ENCODE measurements at places on chromosomes 13 and 19. TPM values are rescaled to one million over a fixed set of nuclear protein-coding genes. Genes with fewer than 3 reads are reported as not detected.

DNA sequence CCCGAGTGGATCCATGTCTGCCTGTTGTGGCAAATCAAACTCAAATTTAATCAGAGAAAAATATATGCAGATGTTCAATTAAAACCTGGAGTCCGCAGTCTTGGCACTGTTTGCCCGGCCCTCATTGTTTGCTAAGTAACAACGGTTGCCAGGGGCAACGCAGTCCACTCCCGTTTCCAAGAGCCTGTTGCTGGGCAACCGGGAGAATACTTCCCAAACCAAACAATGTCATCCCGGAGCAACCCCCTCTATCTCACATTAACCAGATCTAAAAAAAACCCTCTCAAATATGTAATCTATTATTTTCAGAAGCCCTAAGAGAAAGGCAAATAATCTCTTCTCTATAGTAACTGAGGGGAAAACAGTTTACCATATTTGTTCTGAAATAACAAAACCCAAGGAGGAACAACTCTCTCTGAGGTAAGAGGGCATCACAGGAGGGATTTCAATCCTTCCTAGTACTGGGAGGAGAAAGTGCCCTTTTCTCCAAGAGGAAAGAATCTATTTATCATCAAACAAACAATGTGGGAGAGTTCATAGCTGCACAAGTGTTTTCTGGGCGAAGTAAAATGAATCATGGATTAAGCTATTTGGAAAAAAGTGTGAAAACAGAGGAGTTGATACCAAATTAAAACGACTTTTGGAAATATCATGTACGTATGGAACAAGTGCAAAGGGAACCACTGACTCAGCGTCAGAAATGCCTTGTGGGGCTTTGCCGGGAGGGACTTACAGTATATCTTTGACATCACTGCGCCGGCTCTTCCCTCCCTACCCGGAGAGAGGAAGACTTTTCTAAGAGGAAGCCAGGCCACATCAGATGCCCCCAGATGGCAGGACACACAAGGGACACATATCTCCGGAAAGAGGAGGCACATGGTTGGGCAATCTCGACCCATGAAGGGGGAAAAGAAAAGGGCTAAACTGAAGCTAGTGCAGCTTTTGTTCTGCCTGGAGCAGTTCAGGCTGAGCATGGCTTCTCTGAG is 43.3 kb downstream of the RFX2 start:
- no peak for DNase-seq

GRIN3B gene
- total RNA-seq, result 0.07 TPM

GRCh38 chr13:67520886-67521285 is 290.8 kb upstream of the PCDH9 start:
- DNase-seq, result no peak

ERICH6B gene
- total RNA-seq, result not detected

GRCh38 chr13:43725460-43725859 is 61.3 kb downstream of the ENOX1 start:
- no peak for DNase-seq

Data from activated naive CD4-positive, alpha-beta T cell treated with anti-CD3 and anti-CD28 coated beads, Interleukin-2, amount 50 U/mL, for 72 hours (primary cell).